Stimulated activated CD4-positive, alpha-beta T cell treated with anti-CD3 and anti-CD28 coated beads, Interleukin-12 subunit alpha, Interleukin-12 subunit beta, amount 100 ng/mL, for 24 hours (primary cell): ENCODE measurements at places on chromosomes 6 and 20.

DNA sequence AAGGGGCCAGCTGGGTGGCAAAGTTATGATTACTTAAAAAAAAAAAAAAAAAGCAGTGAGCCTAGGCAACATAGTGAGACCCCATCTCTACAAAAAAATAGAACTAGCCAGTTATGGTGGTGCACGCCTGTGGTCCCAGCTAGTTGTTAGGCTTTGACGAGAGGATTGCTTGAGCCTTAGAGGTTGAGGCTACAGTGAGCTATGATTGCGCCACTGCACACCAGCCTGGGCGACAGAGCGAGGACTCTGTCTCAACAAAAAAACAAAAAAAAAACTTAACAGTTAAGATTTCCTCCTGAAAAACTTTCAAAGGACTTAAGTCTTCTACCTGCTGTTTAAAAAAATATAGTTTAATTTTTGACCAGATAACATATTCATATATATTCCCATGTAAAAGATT, 2.4 kb downstream of the GTSF1L start:
- no peak for DNase-seq

GRCh38 chr6:146997062-146997461, 207.2 kb upstream of the STXBP5 start:
- no peak for DNase-seq

- no peak for DNase-seq
Observed at GRCh38 chr6:125985979-125986300, 400 bp upstream of the TRMT11 start.

DNA sequence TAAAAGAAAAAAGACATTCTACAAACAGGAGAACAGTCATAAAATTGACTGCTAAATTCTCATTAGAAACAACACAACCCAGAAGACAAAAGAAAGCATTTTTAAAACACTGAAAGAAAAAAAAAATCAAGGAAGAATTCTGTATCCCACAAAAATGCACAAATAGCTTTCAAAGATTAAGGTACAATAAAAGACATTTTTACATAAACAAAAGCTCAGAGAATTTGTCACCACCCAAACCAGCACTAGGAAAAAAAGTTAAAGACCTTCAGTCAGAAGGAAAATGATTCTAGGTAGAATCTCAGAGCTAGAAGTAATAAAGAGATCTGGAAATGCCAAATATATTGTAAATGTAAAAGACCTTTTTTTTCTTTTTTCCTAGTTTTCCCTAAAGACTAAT, 252.4 kb downstream of the CLIC5 start:
- no peak for DNase-seq

DNA sequence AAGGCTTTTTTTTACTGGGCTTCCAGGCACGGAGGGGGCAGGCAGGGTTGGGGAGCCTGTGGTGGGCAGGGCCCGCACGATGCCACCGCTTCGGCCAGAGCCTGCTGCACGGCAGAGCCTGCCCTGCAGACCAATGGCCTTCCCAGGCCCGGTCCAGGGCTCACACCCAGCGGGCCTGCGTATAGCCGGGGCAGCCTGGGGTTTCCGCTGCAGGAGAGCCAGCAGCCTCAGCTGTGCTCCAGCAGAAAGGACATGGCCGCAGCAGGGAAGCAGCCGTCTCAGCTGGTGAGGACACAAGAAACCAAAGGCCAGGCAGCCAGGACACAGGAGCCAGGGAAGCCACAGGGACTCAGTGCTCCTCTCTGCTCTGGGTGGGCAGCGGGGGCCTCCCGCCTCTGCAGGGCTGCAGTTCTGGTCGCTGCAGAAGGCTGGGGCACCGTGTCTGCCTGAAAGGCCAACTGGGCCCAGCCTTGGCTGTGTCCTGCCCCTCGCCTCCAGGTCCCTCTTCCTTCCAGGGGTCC, 90.6 kb downstream of the TTLL2 start:
- no peak for DNase-seq

DNA sequence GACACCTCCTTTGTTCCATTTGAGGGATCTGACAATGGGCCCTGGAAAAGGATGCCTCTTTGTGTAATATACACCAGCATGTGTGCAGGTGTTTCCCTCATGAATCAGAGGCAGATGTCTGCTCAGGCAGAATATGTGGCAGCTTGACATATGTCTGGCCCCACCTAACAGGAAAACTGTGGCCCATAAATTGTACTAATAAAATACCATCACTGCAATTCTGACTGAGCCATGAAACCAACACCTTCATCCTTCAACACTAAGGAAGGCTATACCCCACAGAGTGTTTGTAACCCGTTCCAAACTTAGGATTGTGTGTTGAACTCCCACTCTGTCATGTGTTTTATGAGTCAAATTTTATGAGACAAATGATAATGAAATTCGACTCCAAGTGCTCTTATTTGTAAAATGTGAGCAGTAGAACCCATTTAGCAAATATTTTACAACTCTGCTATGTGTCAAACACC, 22.7 kb downstream of the LAMA4 start:
- DNase-seq, result no peak
